AG08395 (cell line): ENCODE measurements at places on chromosomes 7 and 10.

- DNase-seq: no peak
Observed at GRCh38 chr10:21273400-21273968, 252.0 kb downstream of the SKIDA1 start.

DNA sequence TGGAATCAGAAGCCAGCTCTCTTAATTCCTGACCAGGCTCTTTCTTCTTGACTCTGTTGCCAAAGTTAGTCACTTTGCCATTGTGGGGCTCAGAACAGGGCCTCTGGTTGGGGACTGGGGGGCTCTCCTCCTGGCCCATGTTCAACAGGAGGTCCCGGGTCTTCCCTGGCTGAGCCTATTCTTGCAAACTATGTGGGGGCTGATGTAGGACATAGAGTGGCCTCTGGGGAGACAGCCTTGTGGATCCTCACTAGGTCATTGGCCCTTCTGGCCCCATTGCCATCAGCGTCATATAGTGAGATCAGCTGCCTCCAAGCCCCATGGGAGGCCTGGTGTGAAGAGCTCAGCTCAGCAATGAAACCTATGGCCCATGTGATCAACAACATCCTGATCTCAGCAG is 77.6 kb upstream of the LEP start:
- no peak for DNase-seq

GRCh38 chr7:105020926-105021325 is 6.9 kb downstream of the KMT2E start:
- DNase-seq: no peak

DNA sequence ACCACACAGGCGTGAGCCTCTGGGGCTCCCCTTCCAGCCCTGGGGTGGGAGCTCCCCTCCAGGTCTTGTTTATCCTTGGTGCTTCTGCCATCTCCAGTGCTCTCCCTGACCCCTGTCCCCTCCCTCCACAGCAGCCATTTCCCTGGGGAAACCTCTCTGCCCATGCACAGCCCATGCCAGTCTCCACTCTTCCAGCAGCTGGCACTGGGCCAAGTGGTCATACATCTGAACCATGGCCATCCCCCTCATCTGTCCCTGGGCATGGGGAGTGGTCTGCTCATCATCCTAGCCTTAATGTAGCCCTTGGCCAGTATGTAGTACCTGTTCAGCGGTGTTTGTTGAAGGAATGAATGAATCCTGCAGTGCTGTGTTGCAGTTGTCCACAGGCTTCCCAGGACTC is 172.4 kb upstream of the ZNF32 start:
- no peak for DNase-seq

- DNase-seq: no peak
Observed at GRCh38 chr10:127899766-127900387, 7.0 kb upstream of the PTPRE start.

- DNase-seq: no peak
Observed at GRCh38 chr10:43012578-43012977, 64.3 kb upstream of the RET start.

DNA sequence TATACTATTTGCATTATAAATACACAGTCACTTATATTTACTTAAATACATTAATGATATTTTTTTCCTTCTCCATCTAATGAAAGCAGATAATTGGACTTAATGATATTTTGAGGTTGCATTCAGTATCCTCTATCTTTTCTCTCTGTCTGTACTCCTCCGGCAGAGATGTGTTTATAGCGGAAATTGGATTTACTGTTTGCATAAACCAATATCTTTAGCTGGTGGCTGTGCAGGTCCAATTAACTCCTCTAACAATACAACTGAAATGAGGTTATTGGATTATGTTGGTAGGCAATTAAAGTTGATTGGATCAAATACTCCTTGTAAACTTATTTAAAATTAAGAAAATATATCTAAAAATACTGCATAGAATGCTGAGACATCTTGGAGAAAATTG is 1044.2 kb upstream of the SORCS1 start:
- DNase-seq: no peak

- no peak for DNase-seq
Observed at GRCh38 chr10:42953684-42954674, 122.9 kb upstream of the RET start.

- peak; percentile 69 for DNase-seq
Observed at GRCh38 chr10:72328045-72328828, 26.5 kb downstream of the DNAJB12 start.

DNA sequence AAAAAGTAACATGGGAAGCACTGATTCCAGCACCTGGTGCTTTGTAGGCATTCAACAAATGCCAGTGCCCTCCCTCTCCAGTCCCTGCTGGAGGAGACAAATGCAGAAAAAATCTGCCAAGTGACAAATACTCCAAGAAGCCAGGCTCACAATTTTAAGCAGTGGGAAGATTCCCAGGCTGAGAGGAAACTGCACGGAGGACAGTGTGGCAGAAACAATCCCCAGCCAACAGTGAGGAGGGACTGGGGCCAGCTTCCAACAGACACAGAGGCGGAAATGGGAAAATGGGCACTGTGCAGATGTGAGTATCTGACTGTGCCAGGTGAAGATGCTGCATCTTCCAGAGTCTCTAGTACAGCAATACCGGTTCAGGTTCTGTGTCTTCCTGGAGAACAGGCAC is 106.3 kb downstream of the SLIT1 start:
- no peak for DNase-seq

DNA sequence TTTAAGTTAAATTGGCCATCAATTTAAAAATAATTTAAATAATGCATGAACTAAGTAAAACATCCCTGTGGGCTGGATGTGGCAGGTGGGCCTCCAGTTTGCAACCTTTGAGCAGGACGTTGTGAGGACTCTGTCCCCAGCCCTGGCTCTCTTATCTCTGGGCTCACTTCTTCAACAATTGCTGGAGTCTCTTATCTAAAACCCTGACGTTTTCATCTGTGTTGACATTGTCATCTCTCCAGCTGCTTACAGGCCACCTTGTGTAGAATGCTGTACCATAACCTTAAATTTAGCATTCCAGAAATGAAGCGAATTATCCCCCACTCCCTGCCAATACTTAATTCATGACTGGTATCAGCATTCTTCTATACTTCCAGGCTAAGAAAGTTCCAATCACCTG is 3.2 kb upstream of the KIF5B start:
- no peak for DNase-seq

DNA sequence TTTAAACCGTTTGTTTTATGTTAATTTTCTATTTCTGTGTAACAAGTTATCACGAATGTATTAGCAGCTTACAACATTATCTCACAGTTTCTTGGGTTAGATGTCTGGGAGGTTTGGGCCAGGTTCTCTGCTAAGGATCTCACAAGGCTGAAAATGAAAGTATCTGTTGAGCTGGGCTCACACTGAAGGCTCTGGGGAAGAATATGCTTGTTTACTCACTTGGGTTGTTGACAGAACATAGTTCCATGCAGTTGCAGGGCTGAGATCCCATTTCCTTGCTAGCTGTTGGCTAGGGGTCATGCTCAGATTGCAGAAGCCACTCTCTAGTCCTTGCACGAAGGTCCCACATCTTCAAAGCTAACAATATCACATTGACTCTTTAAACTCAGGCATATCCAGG is 266.6 kb upstream of the GNAI1 start:
- no peak for DNase-seq
